ENCODE measurements at places on chromosomes 12 and 14.

- DNase-seq = no peak
Observed at GRCh38 chr14:93045965-93046704, 69.6 kb downstream of the ITPK1 start.

- DNase-seq = no peak
Observed at GRCh38 chr12:109944561-109945359, 44.7 kb downstream of the TCHP start.

DNA sequence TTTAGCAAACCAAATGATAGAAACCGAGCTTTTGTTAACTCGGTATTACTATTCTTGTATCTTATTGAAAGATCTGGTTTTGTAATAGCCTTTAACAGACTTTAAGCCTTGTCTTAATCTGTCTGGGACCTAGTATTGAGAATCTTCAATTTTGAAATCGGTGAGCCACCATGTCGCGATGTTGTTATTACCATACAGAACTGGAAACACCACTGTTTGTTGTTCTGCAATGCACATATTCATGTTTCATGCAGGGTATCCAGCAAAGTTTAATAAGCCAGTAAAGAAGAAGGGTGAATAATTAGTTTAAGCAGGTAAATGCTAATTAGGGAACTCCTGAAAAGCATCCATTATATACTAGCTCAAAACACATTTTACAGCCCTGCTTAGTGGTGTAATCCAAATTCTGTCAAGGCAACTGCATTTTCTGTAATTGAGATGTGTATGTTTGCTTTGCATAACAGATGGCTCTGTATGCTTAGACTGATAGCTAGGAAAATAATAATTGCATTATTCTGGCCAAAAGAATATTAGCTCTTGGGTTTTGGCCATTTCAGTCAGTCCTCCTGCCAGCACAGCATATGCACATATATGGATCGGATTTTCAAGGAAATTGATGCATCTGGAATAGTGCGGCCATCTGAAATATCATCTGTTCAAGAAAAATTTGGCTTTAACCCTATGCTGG lies 389.2 kb downstream of the EGLN3 start:
- no peak for DNase-seq

- no peak for DNase-seq
Observed at GRCh38 chr14:89447182-89447944, 30.3 kb upstream of the FOXN3 start.

DNA sequence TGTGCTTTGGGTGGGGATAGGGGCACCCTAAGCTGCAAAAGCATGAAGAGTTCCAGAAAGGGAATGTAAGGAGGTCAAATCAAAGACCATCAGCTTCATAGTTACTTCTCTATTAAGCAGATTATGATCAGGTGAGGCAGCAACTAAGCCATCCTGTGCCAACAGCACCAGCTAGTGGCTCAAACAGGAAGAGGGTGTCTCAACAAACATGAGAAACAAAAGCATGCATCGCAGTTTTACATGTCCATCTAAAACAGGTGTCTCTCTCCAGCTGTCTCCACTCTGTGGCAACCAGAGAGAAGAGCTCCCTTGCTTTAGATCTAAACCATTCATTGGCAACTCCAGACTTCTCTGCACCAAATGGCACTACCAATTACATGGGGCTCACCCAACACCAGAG lies 52.9 kb downstream of the ACTN1 start:
- no peak for DNase-seq

GRCh38 chr14:99758872-99759545 lies 34.2 kb upstream of the EML1 start:
- no peak for DNase-seq

DNA sequence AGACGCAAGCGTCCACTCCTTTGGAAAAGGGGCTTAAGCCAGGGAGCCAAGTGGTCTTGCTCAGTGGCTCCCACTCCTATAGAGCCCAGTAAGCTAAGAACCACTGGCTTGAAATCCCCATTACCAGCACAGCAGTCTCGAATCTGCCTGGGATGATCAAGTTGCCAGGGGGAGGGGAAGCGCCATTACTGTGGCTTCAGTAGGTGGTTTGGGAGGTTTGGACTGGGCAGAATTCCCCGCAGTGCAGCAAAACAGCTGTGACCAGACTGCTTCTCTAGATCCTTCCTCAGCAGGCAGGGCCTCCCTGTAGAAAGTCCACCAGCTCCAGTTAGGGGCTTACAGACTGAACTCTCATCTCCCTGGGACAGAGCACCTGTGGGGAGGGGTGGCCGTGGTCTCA lies 115.4 kb downstream of the TMEM117 start:
- DNase-seq = no peak

DNA sequence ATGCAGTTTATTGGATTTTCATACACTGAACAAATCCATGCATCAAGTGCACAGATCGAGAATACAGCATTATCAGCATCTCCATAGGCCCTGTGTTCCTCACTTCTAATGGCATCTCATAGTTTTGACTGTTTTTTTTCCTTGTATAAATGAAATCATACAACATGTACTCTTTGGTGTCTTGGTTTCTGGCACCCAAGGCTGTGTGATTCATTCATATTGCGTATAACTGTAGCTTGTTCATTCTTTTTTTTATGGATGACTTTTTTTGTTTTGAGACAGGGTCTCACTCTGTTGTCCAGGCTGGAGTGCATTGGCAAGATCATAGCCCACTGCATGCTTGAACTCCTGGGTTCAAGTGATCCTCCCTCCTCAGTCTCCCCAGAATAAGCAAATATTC lies 14.3 kb downstream of the RASSF8 start:
- DNase-seq = no peak

GRCh38 chr14:50407111-50407812 lies 10.6 kb upstream of the CDKL1 start:
- no peak for DNase-seq

GRCh38 chr12:108833355-108833733 lies 24.0 kb downstream of the SSH1 start:
- no peak for DNase-seq

GRCh38 chr14:68712703-68713370 lies 80.0 kb downstream of the ZFP36L1 start:
- DNase-seq = no peak

GRCh38 chr14:103155010-103155409 lies 31.7 kb downstream of the TNFAIP2 start:
- peak; percentile 21 for DNase-seq

GRCh38 chr12:51188359-51189051 lies 15.6 kb upstream of the TFCP2 start:
- DNase-seq = peak; percentile 77

DNA sequence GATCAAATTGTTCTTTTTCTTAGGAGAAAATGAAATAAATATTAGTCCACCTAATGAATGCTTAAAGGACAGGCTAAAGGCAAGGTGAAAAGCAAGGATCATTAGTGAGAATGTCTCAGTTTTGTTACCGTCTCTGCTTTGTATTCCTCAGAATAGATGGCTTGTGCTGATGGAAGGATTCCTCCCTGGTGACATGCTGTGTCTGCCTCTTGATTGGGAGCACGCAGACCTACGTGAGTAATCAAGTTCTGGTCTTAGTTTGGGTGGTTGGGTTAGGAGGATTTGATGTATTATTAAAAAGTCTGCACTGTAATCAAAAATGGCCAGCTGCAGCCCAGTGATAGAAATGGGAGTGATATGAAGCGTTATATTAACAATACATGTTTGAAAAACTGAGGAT lies 78.8 kb upstream of the RTL1 start:
- no peak for DNase-seq

GRCh38 chr14:67553547-67553946 lies 20.5 kb downstream of the PLEKHH1 start:
- DNase-seq = no peak
